ENCODE measurements at places on chromosomes 7 and 10.

GRCh38 chr7:132536654-132537395 is 39.4 kb downstream of the PLXNA4 start:
- no peak for DNase-seq

GRCh38 chr7:45001138-45001694 is 1.2 kb downstream of the CCM2 start:
- DNase-seq = no peak

GRCh38 chr7:49980465-49980864 is 112.6 kb downstream of the ZPBP start:
- DNase-seq = no peak

GRCh38 chr7:47480576-47481538 is 101.1 kb downstream of the TNS3 start:
- no peak for DNase-seq

GRCh38 chr7:70673778-70674570 is 458.0 kb upstream of the GALNT17 start:
- DNase-seq = no peak

DNA sequence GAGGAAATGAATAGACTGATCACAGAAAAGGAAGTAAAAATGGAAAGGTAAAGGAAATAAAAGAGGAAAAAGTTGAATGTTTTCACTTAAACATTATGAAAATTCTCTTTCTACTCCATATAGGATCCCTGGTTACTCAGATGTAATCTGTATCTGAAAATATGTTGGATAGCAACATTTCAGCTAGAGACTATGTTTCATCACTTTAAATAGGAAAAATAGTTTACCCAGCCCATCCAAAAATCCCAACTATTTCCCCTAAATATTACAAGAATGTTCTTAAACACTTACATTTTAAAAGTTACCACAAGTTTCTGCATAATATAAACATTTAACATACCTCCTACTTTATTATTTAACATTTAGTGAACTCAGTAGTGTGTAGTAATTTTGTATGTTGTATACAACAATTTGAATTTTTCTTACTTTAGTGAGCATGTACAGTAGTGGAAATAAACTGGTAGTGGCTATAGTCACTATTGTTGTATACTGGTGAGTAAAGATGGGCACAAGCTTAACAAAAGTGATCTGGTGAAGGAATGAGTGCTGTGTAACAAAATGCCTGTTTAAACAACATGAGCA is 27.1 kb downstream of the SLF2 start:
- no peak for DNase-seq

- DNase-seq = no peak
Observed at GRCh38 chr7:107208024-107208521, 39.3 kb downstream of the HBP1 start.

- no peak for DNase-seq
Observed at GRCh38 chr7:73577627-73578341, 595 bp downstream of the TBL2 start.

GRCh38 chr10:34884272-34884952 is 69.3 kb upstream of the PARD3 start:
- no peak for DNase-seq

DNA sequence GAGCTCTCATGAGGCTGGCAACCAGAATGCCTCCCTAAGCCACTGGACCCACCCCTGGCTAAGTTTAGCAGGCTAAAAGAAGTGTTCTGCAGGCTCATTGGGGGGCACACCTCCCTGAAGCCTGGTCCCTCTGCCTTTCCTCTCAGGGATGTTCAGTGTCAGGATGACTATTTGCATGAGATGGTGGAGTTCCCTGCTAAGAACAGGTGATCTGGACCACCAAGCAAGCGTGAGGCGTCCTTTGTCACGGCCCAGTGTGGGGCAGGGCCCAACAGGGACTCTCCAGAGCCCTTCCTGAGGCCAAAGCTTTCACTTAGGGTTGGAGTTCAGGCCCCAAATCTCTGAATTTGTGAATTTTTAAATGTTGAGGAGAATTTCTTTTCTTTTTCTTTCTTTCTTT is 12.0 kb downstream of the SUFU start:
- no peak for DNase-seq

DNA sequence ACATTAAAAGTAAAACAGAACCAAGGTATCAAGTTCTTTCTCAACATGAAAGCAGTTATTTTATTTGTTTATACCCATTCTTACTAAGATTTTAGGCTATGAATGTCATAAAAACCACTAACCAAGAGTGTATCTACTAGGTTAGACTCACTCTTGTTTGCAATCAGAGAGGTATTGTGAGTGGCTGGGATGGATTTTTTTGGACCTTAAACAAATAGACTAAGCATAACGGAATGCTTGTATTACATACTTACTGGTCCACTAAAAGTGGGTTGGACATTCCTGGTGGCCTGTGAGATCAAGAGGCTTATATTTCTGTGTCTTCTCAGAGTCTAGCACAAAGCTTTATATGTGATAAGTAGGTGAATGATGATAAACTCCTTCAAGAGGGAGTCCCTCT is 32.6 kb upstream of the CBLL1 start:
- no peak for DNase-seq
